CD4-positive, CD25-positive, alpha-beta regulatory T cell (primary cell): ENCODE measurements at places on chromosomes 2 and 18.
A peak's percentile ranks its signal among the peaks of the same experiment; 100 is the strongest.

DNA sequence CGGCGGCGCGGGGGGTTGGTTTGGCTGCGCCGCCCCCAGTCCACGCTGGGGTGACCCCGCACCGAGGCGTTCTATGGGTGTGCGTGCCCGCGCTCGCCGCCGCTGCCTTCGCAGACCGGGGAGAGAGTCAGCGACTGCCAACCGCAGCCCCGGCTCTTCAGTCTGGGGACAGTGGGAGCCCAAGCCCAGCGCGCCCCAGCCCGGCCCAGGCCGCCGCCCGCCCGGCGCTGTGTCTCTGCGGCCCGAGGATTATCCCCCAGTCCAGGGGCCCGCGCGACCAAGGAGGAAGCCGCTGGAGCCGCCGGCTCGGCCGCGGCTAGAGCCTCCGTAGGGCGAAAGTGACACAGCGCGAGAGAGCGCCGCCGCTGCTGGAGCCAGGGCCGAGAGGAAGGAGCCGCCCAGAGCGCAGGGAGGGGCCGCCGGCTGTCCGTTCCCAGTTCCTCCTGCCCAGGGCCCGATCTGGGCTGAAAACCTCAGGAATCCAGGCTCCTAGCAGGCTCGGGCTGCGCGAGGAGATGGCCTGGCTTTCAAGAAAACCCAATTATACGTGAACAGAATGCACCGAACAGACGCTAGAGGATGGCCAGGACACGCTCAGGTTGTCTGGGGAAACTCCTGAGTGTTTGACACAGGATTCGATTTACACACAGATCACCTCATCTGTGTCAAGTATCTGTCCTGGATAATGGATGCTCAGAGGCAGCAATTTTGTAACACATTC lies 2.4 kb downstream of the CTIF start:
- H3K27me3 ChIP-seq: peaks cover 13% of the 10 kb centered on the region
- H3K4me1 ChIP-seq: peaks cover 22% of the 10 kb centered on the region
- no peaks in the 10 kb centered on the region for H3K36me3 ChIP-seq
- no peak overlapping the region for H3K4me3 ChIP-seq

GRCh38 chr18:78717051-78717765 lies 262.4 kb upstream of the SALL3 start:
- no peak overlapping the region for H3K4me3 ChIP-seq
- H3K4me1 ChIP-seq: no peaks in the 10 kb centered on the region
- no peaks in the 10 kb centered on the region for H3K27me3 ChIP-seq

DNA sequence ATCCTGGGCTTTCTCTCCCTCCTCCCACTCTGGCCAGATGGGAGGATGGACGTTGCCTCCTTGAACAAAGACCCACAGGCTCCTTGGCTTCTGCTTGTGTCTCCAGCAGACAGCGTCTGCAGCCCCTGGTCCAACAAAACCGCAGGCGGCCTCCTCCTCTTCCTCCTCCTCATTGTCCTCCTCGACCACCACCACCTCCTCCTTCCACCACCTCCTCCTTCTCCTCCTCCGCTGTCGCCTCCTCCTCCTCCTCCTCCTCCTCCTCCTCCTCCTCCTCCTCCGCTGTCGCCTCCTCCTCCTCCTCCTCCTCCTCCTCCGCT lies 45.7 kb upstream of the ALPP start:
- no peaks in the 10 kb centered on the region for H3K27me3 ChIP-seq
- H3K36me3 ChIP-seq: no peaks in the 10 kb centered on the region
- H3K27ac ChIP-seq: no peak overlapping the region
- no peaks in the 10 kb centered on the region for H3K4me1 ChIP-seq
- DNase-seq: no peak

DNA sequence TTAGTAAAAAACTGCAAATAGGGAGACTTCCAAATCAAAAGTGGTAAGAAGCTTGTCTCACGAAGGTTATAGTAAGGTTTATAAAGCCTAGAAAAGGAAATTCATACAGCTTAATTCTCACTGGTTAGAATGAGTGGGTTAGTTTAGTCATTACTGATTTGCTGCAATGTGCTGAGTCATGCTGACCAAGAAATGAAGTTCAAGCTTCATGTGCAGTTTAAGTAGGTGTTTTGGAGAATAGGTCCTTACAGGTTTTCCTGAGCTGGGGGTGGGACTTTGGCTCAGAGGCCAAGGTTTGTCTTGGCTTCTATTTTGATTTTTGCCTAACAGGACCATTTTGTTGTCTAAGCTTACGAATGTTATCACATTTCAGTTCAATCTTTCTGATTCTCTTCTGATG lies 15.1 kb downstream of the CLIP4 start:
- no peak overlapping the region for H3K4me3 ChIP-seq
- no peak for DNase-seq
- no peak overlapping the region for H3K27ac ChIP-seq
- H3K4me1 ChIP-seq: peaks cover 3% of the 10 kb centered on the region

GRCh38 chr2:2641541-2642410 lies 310.7 kb upstream of the MYT1L start:
- H3K4me1 ChIP-seq: peaks cover 7% of the 10 kb centered on the region
- DNase-seq: no peak
- no peak overlapping the region for H3K27ac ChIP-seq
- no peaks in the 10 kb centered on the region for H3K36me3 ChIP-seq

GRCh38 chr2:30866974-30867373 lies 59.7 kb upstream of the CAPN13 start:
- no peak for DNase-seq
- H3K4me3 ChIP-seq: no peak overlapping the region
- H3K27ac ChIP-seq: no peak overlapping the region
- H3K4me1 ChIP-seq: no peaks in the 10 kb centered on the region
- H3K36me3 ChIP-seq: no peaks in the 10 kb centered on the region
- no peaks in the 10 kb centered on the region for H3K27me3 ChIP-seq

- no peak overlapping the region for H3K4me3 ChIP-seq
- H3K27ac ChIP-seq: no peak overlapping the region
- H3K36me3 ChIP-seq: no peaks in the 10 kb centered on the region
- H3K27me3 ChIP-seq: no peaks in the 10 kb centered on the region
- DNase-seq: no peak
- H3K4me1 ChIP-seq: no peaks in the 10 kb centered on the region
Measured at GRCh38 chr18:22074282-22075070, 94.9 kb upstream of the GATA6 start.

- no peaks in the 10 kb centered on the region for H3K36me3 ChIP-seq
- DNase-seq: no peak
- H3K4me1 ChIP-seq: no peaks in the 10 kb centered on the region
Measured at GRCh38 chr2:72604468-72604867, 221.4 kb downstream of the EXOC6B start.

DNA sequence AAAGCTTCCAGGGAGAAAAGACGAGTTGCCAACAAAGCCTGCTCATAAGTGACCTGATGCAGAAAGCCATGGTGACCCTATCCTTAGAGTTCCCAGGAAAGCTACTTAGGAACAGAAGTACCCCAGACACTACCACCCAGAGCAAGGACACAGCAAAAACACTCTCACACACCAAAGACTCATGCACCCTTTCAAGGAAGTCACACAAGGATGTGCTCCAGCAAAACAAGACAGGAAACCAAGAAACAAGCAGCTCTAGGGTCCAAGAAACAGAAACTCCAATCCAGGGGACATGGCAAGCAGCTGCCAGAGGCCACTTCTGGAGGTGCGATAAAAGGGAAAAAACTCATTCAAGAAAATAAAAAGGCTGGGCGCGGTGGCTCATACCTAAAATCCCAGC lies 5.7 kb downstream of the KIF1A start:
- peaks cover 3% of the 10 kb centered on the region for H3K4me1 ChIP-seq
- H3K27ac ChIP-seq: no peak overlapping the region
- H3K27me3 ChIP-seq: no peaks in the 10 kb centered on the region

- DNase-seq: no peak
- no peaks in the 10 kb centered on the region for H3K4me1 ChIP-seq
- H3K4me3 ChIP-seq: no peak overlapping the region
- no peak overlapping the region for H3K27ac ChIP-seq
- H3K27me3 ChIP-seq: peaks cover 1% of the 10 kb centered on the region
Measured at GRCh38 chr2:36490749-36491148, 107.2 kb downstream of the FEZ2 start.

GRCh38 chr2:103361712-103362111 lies 599.9 kb downstream of the TMEM182 start:
- H3K36me3 ChIP-seq: no peaks in the 10 kb centered on the region
- DNase-seq: no peak
- no peaks in the 10 kb centered on the region for H3K27me3 ChIP-seq
- H3K4me3 ChIP-seq: no peak overlapping the region

GRCh38 chr2:96157649-96158553 lies 12.7 kb upstream of the DUSP2 start:
- peaks cover 56% of the 10 kb centered on the region for H3K4me1 ChIP-seq
- no peaks in the 10 kb centered on the region for H3K27me3 ChIP-seq
- no peaks in the 10 kb centered on the region for H3K36me3 ChIP-seq
- peak overlapping the region; percentile 73 for H3K27ac ChIP-seq
- peak overlapping the region; percentile 13 for H3K4me3 ChIP-seq

DNA sequence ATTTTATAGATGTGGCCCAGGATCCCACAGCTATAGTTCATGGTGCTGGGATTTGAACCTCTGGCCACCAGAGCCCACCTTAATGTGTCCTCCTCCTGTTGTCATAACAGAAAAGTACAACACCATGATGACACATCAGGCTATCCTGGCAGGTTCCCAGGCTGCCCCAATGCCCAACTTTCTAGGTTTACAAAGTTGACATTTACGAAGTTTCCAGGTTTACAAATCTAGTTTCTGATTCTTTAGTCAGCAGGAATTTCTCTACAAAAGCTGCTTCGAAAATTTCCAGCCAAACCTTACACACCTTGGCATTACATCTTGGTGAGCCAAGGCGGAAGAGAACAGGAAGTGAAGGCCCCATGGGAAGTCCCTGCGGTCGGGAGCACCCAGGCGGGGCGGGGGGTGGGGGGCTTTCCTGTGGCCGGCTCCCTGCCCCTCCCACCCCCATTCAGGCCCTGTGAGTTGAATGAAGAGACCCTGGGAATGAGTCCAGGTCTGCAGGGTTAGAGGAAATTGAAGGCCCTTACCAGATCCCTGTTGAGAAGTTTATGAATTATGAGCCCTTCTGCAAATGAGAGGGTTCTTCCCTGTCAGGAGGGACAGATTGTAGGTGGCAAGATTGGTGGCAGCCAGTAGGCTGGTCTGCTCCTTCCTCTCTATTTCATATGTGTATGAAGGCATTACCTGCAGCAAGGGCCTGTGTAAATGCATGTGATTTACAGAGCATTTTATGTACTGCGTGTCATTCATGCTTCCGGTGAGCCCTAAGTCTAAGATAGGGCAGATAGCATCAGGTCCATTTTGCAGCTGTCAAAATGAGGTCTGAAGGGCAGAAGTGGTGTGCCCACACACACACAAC lies 11.1 kb upstream of the IL1RN start:
- H3K27ac ChIP-seq: no peak overlapping the region
- no peaks in the 10 kb centered on the region for H3K36me3 ChIP-seq
- H3K4me3 ChIP-seq: no peak overlapping the region
- peaks cover 16% of the 10 kb centered on the region for H3K4me1 ChIP-seq
- no peaks in the 10 kb centered on the region for H3K27me3 ChIP-seq

GRCh38 chr2:129872446-129872845 lies 107.0 kb upstream of the RAB6C start:
- H3K4me1 ChIP-seq: peaks cover 6% of the 10 kb centered on the region
- H3K27ac ChIP-seq: no peak overlapping the region
- no peaks in the 10 kb centered on the region for H3K36me3 ChIP-seq
- no peak overlapping the region for H3K4me3 ChIP-seq

DNA sequence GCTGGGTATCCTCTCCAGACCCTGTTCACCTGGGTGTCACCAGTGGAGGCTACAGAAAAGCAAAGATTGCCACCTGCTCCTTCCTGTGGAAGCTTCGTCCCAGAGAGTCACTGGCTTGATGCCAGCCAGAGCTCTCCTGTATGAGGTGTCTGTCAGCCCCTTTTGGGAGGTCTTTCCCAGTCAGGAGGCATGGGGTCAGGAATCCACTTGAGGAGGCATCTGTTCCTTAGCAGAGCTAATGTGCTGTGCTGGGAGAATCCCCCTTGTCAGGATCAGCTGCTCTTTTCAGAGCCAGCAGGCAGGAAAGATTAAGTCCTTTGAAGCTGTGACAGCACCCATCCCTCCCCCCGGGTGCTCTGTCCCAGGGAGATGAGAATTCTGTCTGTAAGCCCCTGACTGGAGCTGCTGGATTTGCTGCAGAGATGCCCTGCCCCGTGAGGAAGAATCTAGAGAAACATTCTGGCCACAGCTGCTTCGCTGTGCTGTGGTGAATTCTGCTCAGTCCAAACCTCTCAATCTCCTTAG lies 121.8 kb downstream of the GPR39 start:
- H3K27ac ChIP-seq: no peak overlapping the region
- no peak for DNase-seq
- H3K4me1 ChIP-seq: no peaks in the 10 kb centered on the region
- H3K27me3 ChIP-seq: no peaks in the 10 kb centered on the region

DNA sequence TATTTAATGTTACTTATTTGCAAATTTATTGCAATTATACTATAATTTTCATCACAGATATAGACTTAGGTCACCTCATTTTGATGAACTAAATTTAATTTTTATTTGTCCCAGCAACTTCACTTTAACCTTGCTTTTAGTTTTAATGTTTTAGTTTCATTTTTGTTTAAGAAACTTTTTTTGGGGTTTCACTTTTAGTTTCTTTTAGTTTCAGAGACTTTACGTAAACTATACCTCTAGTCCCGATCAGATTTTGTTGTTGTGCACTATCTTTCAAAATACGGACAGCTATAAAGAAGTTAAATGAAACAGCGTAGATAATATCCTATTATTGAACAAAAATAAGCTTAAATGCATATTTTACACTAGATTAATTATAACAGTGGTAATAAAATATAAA lies 460.5 kb downstream of the ERBB4 start:
- no peaks in the 10 kb centered on the region for H3K36me3 ChIP-seq
- no peak overlapping the region for H3K27ac ChIP-seq
- no peaks in the 10 kb centered on the region for H3K4me1 ChIP-seq
- DNase-seq: peak; percentile 2
- no peaks in the 10 kb centered on the region for H3K27me3 ChIP-seq
- no peak overlapping the region for H3K4me3 ChIP-seq

DNA sequence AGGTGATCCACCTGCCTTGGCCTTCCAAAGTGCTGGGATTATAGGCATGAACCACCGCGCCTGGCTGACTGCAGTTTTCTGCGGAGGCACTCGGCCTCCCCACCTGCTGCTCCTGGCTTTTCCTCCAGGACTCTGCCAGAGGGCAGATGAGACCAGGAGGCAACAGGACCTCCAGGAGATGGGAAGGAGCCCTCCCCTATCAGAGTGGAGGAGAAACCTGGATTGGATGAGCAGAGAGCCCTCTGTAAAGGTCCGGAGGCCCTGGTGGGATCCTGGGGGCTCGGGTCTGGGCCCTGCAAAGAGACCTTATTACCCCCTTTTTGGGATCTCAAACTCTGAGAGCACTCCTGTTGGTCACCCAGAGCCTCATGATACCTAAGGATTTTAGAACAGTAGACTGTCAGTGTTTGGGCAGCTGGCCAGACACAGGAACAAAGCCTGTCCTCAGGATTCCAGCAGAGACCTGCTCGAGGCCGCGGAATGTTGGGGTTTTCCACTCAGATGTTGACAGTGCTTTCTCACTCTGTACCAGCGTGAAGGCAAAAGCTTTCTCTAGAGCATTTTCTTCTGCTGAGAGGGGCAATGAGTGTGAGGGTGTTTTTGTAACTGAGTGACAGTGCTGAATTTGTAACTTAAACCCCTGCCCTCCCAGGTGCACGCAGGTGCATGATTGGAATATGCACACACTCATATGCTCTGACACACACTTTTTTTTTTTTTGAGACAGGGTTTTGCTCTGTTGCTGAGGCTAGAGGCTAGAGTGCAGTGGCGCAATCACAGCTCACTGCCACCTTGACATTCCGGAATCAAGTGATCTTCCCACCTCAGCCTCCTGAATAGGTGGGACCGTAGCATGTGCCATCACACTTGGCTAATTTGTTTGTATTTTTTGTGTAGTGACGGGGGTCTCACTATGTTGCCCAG lies 48.4 kb downstream of the NPPC start:
- no peaks in the 10 kb centered on the region for H3K36me3 ChIP-seq
- H3K27me3 ChIP-seq: no peaks in the 10 kb centered on the region
- no peak overlapping the region for H3K27ac ChIP-seq
- H3K4me1 ChIP-seq: no peaks in the 10 kb centered on the region
- DNase-seq: no peak
- H3K4me3 ChIP-seq: no peak overlapping the region
